Testis (tissue), 5 donors: ENCODE measurements at places on chromosomes 2 and 18. TPM values are rescaled to one million over a fixed set of nuclear protein-coding genes. Genes with fewer than 3 reads are reported as not detected.
A peak's percentile ranks its signal among the peaks of the same experiment; 100 is the strongest.

- no peak overlapping the region for H3K27ac ChIP-seq
- no peak overlapping the region for H3K4me3 ChIP-seq
- H3K36me3 ChIP-seq = no peaks in the 10 kb centered on the region
- H3K27me3 ChIP-seq = no peaks in the 10 kb centered on the region
- no peaks in the 10 kb centered on the region for H3K4me1 ChIP-seq
Observed at GRCh38 chr18:25568986-25569385, 217.0 kb upstream of the ZNF521 start.

DNA sequence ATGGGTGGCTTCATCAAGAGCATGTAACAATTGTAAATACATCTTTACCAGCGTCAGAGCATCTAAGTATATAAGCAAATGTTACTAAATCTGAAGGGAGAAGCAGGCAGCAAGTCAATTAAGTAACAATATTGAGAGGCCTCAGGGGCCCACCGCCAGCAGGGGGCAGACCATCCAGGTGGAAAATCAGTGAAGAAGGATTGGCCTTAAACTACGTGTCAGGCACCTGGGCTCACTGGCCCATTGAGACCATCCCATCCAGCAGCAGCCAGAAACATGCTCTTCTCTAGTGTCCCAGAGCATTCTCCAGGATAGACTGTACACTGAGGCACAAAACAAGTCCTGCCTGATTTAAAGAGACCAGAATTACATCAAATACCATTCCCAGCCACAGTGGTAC is 96.2 kb upstream of the SNTG2 start:
- H3K27ac ChIP-seq = no peak overlapping the region
- peak; percentile 69 for DNase-seq
- H3K27me3 ChIP-seq = no peaks in the 10 kb centered on the region
- H3K4me1 ChIP-seq = no peaks in the 10 kb centered on the region

MC4R gene
- total RNA-seq = not detected

GRCh38 chr2:190863946-190864345 is 16.7 kb upstream of the GLS start:
- H3K4me3 ChIP-seq = no peak overlapping the region
- no peaks in the 10 kb centered on the region for H3K27me3 ChIP-seq
- H3K4me1 ChIP-seq = no peaks in the 10 kb centered on the region
- no peak overlapping the region for H3K27ac ChIP-seq
- H3K36me3 ChIP-seq = no peaks in the 10 kb centered on the region
- DNase-seq = no peak

- DNase-seq = no peak
- H3K27ac ChIP-seq = no peak overlapping the region
- no peaks in the 10 kb centered on the region for H3K36me3 ChIP-seq
- no peaks in the 10 kb centered on the region for H3K4me1 ChIP-seq
- no peak overlapping the region for H3K4me3 ChIP-seq
Observed at GRCh38 chr2:7497178-7497577, 580.0 kb downstream of the RNF144A start.

DNA sequence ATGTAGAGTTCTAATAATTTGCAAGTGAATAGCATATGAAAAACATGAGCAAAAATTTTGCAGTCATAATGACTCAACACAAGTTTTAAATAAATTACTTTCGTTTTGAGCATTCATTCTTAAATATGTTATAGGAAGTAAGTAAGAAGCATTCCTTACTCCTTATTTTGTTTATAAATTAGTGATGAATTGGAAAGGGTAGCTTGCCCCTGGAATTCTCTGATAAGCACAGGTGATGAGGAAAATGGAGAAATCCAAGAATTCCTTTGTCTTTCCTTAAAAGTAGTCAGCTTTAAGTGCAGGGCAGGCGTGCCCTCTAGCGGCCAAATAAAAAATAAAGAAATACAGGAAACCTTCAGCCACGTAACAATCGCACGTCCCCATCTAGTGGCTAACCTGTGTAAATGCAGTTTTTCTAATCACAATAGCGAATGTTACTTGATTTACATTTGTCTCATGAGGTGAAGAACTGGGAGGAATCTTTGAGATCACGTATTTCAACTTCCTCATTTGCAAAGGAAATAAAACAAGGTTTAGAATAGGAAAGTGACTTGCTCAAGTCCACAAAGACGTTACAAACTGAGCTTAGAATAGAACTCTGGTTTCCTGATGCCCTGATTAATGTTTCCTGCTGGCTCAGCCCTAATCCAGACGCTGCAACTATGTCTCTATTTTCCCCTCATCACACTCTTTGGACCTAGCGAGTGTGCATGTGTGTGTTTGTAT is 47.2 kb upstream of the ZNG1B start:
- no peaks in the 10 kb centered on the region for H3K36me3 ChIP-seq
- H3K27ac ChIP-seq = no peak overlapping the region
- H3K4me3 ChIP-seq = no peak overlapping the region
- peak; percentile 77 for DNase-seq
- no peaks in the 10 kb centered on the region for H3K4me1 ChIP-seq

GKN2 gene
- total RNA-seq = not detected

GRCh38 chr2:110796716-110797301 is 64.4 kb downstream of the ACOXL start:
- H3K27me3 ChIP-seq = no peaks in the 10 kb centered on the region
- DNase-seq = no peak
- H3K4me1 ChIP-seq = no peaks in the 10 kb centered on the region
- no peaks in the 10 kb centered on the region for H3K36me3 ChIP-seq

DNA sequence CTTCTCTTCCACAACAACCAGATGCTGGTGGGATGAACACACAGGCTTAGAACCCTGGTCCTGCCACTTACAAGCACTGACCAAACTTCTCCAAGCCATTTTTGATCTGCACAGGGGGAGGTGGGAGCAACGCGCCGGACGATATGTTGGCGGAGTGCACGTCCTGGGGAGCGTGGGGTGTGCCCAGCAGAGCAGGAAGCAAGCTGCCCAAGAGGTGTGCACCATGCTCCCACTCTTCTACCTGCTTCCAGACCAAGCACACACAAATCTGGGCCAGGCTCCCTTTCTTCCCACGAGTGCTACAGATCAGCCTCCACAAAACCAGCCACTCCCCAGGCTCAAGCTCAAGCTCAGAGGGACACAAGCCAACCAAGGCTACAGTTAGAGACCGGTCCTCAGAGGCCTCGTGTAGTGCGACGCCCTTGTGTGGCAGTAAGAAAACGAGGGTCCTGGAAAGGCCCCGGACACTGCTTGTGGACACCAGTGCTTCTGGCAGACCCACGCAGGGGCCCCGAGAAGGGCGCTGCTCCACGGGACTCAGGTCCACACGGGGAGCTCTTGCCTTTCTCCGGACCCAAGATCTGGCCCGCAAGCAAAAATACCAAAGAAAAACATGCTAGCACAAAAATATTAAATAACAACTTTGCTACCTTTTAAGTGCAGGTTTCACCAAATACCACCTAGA is 52.0 kb downstream of the ANO7 start:
- no peak for DNase-seq
- no peak overlapping the region for H3K27ac ChIP-seq
- H3K4me3 ChIP-seq = no peak overlapping the region
- H3K4me1 ChIP-seq = peaks cover 10% of the 10 kb centered on the region
- H3K27me3 ChIP-seq = no peaks in the 10 kb centered on the region
- no peaks in the 10 kb centered on the region for H3K36me3 ChIP-seq

GRCh38 chr2:1670636-1671035 is 73.7 kb downstream of the PXDN start:
- no peak overlapping the region for H3K27ac ChIP-seq
- no peak overlapping the region for H3K4me3 ChIP-seq
- no peaks in the 10 kb centered on the region for H3K36me3 ChIP-seq
- peak; percentile 7 for DNase-seq

PRPF40A gene
- 116 TPM for total RNA-seq

IL36A gene
- not detected for total RNA-seq

GRCh38 chr2:16223841-16224177 is 283.5 kb downstream of the MYCN start:
- no peak for DNase-seq
- no peaks in the 10 kb centered on the region for H3K4me1 ChIP-seq
- H3K4me3 ChIP-seq = no peak overlapping the region
- no peaks in the 10 kb centered on the region for H3K36me3 ChIP-seq

MERTK gene
- total RNA-seq = 74.2 TPM

DNA sequence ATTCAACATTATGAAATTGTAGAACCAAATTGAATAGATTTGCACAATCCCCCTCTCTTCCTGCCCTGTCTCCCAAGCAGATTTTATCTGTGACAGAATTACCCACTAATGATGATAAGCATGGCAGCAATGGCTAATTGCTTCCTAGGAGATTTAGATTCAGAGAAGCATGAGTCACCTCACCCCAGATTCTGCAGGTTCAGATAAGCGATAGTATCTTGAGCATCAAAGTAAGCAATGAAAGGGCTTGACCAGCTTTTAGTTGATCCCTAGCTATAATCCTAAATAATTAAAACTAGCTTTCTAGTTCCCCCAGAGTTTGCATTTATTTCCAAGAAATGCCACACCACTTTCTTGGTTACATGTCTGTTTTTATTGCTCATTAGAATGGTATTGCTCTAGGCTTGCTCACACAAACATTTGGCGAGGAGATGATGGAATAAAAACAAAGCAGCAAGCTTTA is 204.3 kb downstream of the GULP1 start:
- DNase-seq = no peak
- H3K4me3 ChIP-seq = no peak overlapping the region
- no peaks in the 10 kb centered on the region for H3K27me3 ChIP-seq
- H3K27ac ChIP-seq = no peak overlapping the region
- H3K36me3 ChIP-seq = no peaks in the 10 kb centered on the region

GRCh38 chr2:62014102-62014501 is 108.6 kb downstream of the COMMD1 start:
- no peaks in the 10 kb centered on the region for H3K27me3 ChIP-seq
- peaks cover 5% of the 10 kb centered on the region for H3K4me1 ChIP-seq
- DNase-seq = peak; percentile 62
- no peaks in the 10 kb centered on the region for H3K36me3 ChIP-seq
- H3K4me3 ChIP-seq = no peak overlapping the region

DNA sequence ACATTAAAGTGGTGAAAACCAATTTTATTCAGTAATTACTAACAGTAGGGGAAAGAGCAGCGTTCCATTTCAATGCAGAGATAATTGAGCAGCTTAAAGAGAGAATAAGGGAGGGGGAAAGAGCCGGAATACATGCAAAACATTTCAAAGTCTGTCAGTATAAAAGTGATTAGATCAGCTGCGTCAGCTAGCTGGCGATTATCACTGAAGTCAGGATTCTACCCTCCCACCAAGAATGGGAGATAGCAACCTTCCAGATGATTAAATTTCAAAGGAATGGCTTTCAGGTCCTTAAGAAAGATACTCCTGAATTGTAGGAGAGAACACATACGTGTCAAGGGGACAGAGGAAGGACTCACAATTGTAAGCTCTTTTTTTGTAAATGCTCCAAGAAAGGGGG is 2.7 kb upstream of the ZC3H6 start:
- H3K36me3 ChIP-seq = no peaks in the 10 kb centered on the region
- no peak overlapping the region for H3K4me3 ChIP-seq
- H3K27me3 ChIP-seq = no peaks in the 10 kb centered on the region
- peaks cover 3% of the 10 kb centered on the region for H3K4me1 ChIP-seq

- H3K27ac ChIP-seq = no peak overlapping the region
- no peaks in the 10 kb centered on the region for H3K27me3 ChIP-seq
- H3K4me3 ChIP-seq = no peak overlapping the region
- peaks cover 6% of the 10 kb centered on the region for H3K4me1 ChIP-seq
- DNase-seq = no peak
Observed at GRCh38 chr2:88216641-88217040, 46.5 kb downstream of the THNSL2 start.

ZFAND2B gene
- 34.3 TPM for total RNA-seq

BCL2 gene
- total RNA-seq = 16.0 TPM

DNA sequence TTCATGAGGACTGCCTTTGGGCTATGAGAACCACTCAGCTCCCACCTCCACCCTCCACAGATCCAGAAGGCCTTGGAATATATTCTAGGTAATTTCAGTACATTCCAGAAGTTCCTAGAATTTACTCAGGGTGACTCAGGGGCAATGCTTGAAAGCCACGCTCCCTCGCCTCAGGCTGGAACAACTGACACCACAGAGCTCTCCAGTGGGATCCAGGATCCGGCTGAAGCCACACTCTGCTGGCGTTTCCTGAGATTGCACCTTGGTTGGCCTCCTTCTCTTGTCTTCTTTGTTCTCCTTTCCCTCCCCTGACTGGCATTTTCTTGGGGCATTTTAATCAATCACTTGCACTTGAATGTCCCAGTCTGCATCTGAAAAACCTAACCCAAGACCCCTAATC is 92.6 kb upstream of the KCNE4 start:
- no peaks in the 10 kb centered on the region for H3K36me3 ChIP-seq
- no peak for DNase-seq
- no peaks in the 10 kb centered on the region for H3K4me1 ChIP-seq
- no peak overlapping the region for H3K4me3 ChIP-seq
- no peak overlapping the region for H3K27ac ChIP-seq

- no peak for DNase-seq
- H3K4me3 ChIP-seq = no peak overlapping the region
- no peaks in the 10 kb centered on the region for H3K4me1 ChIP-seq
- H3K27ac ChIP-seq = no peak overlapping the region
Observed at GRCh38 chr18:3410273-3410672, 39.7 kb upstream of the TGIF1 start.

FZD7 gene
- 8.3 TPM for total RNA-seq

DNA sequence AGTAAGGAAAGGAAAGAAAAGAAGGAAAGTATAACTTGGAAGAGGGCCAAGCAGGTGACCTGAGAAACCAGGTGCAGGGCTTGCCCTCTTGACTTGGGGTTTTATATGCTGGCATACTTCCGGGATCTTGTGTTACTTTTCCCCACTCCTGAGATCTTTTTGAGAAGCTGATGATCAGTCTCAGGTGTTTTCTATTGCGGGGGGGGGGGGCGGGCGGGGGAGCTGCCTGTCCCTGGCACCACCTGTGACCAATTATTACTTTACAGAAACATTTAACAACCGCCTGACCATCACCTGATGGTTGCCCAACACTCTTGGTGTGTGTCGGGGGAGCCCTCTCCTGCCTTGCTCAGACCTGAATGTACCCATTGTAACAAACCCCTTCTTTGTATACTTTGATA is 6.9 kb upstream of the CASP10 start:
- H3K4me3 ChIP-seq = no peak overlapping the region
- H3K27me3 ChIP-seq = no peaks in the 10 kb centered on the region
- H3K36me3 ChIP-seq = no peaks in the 10 kb centered on the region
- DNase-seq = peak; percentile 62

UPP2 gene
- total RNA-seq = 0.16 TPM

GRCh38 chr2:226491112-226491511 is 308.5 kb downstream of the IRS1 start:
- no peaks in the 10 kb centered on the region for H3K4me1 ChIP-seq
- H3K4me3 ChIP-seq = no peak overlapping the region
- DNase-seq = no peak
- H3K27ac ChIP-seq = no peak overlapping the region

SIGLEC15 gene
- 0.19 TPM for total RNA-seq

GRCh38 chr18:68445136-68445535 is 269.8 kb downstream of the TMX3 start:
- no peak overlapping the region for H3K27ac ChIP-seq
- H3K4me1 ChIP-seq = no peaks in the 10 kb centered on the region
- no peak overlapping the region for H3K4me3 ChIP-seq
- no peaks in the 10 kb centered on the region for H3K36me3 ChIP-seq
- no peak for DNase-seq
- no peaks in the 10 kb centered on the region for H3K27me3 ChIP-seq

GRCh38 chr2:113986762-113987290 is 96.9 kb downstream of the ACTR3 start:
- no peaks in the 10 kb centered on the region for H3K27me3 ChIP-seq
- no peaks in the 10 kb centered on the region for H3K36me3 ChIP-seq
- H3K4me3 ChIP-seq = no peak overlapping the region
- no peak for DNase-seq

- no peaks in the 10 kb centered on the region for H3K36me3 ChIP-seq
- DNase-seq = no peak
- H3K27ac ChIP-seq = no peak overlapping the region
- no peak overlapping the region for H3K4me3 ChIP-seq
Observed at GRCh38 chr2:218070587-218070986, 1.5 kb downstream of the RUFY4 start.

CFC1B gene
- total RNA-seq = not detected
